ENCODE measurements at places on chromosomes 12 and 14.
A peak's percentile ranks its signal among the peaks of the same experiment; 100 is the strongest.

DNA sequence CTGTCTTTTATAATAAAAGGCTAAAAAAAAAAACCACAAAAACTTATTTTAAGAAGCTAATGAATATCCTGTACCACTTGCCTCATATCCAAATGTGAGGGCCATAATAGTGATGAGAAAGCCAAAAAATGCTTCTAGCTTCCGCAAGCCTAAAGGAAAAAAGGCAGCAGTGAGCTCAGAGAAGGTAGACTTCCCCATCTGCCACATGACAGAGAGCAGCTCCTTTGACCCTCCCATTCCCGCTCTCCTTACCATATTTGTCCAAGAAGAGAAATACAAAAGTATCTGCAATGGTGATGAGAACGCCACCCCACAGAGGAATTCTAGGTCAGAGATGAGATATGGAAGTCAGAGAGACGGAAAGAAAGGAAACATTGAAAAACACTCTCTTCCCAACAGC lies 27.1 kb downstream of the SLC11A2 start:
- DNase-seq, result no peak

DNA sequence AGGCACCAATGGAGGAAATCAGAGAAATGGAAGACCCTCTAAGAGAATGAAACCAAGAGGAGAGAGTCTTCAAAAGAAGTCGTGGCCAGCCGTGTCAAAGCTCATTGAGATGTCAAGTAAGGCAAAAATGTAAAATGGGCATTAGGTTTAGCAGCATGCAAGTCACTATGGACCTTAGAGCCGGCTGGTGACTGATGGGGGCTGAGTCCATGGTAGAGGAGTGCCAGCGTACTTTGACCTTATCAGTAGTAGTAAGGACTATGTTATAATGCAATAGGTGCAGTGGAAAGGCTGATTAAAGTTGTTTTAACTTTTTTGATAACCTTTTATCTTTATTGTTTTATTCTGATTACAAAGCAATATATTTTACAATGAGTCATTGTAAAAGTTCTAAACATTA lies 66.5 kb downstream of the ANO6 start:
- DNase-seq, result no peak

- no peak for DNase-seq
Observed at GRCh38 chr14:68395604-68396003, 397.3 kb downstream of the ZFP36L1 start.

GRCh38 chr12:64608901-64609535 lies 1.3 kb upstream of the RASSF3 start:
- DNase-seq, result peak; percentile 40

DNA sequence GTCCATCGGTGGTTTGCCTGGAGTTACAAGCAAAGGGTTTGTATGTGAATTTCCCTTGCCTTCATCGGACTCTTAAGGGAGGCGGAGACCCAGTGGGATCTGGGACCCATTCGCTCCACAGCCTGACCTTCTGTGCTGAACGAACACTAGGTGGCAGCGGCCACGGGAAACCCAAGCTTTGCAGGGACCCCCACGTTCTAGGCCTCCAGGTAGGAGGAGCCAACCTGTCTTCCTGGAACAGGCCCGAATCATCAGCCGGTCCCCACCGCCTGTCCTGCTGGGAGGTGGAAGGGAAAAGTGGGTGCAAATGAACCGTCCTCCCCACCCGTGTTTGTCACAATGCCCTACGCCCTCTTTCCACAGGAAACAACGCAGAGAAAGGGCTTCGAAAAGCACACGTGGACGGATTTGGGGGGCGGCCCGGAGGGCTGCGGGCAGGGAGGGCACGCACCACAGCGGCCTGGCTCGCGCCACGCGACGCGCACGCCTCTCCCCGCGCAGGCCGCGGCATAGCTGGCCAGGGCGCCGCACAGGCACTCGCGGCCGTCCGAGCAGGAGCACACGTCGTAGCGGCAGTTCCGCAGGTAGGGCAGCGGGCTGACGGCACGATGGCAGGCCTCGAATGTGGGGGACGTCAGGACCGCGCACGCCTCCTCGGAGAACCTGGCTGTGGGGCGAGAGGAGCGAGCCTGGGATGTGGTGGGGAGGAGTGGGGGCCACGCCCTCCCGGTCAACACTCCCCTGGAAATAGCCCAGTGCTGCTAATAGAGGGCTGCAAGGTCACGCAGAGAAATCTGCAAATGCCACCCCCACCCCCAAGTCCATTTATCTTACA lies 67.8 kb downstream of the VWF start:
- DNase-seq, result no peak

DNA sequence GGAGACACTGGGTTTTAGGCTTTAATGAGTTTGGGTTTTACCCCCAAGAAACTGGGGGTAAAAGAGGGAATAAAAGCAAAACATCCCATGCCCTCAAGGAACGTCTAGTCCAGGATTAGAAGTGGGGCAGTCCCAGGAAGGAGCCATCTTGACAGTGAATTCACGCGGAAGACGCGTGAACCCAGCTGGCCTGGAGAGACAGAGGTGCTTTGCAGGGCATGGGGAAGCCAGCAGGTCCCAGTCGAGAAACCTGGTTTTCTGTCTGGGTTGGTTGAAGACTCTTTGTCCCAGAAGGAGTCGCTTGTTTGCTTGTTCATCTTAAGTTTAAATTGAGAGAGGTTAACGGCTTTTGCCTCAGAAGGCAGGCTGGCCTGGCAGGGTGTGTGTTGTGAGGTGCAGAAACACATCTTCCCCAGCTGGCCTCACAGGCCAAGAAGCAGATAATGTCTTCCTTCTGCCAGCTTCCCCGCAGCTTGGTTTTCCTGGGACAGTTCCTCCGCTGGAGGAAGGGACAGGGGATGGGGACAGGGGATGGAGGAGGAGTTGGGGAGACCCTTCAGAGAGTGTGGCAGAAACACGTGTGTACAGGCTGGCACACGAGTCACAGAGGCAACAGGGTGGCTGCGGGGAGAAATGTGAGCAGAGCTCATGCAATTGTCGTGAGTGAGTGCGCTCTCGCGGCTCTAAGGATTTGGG lies 18.5 kb upstream of the CD9 start:
- no peak for DNase-seq

DNA sequence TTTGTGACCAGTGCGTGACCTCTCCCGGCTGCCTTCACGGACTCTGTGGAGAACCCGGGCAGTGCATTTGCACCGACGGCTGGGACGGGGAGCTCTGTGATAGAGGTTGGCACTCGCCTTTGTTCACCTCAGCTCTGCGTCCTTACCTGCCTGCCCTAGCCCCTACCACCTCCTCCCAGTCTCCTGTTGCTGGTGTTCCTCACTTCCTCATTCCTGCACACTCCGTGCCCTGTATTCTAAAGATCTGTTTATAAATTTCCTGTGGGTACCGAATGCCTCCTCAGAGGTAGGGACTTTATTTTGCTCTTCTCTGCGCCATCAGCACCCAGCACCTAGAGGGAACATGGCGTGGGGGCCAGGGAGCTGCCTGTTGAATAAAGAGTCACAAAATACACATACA lies 2.3 kb downstream of the DLK1 start:
- no peak for DNase-seq
